ENCODE measurements at places on chromosomes 2 and 18. TPM values are rescaled to one million over a fixed set of nuclear protein-coding genes. Genes with fewer than 3 reads are reported as not detected.

Gene COLEC11
- total RNA-seq, result 0.84 TPM

Gene MEX3C
- 31.5 TPM for total RNA-seq

Gene OST4
- total RNA-seq, result 236 TPM

GRCh38 chr2:143960177-143960576 is 559.7 kb downstream of the ZEB2 start:
- no peak for DNase-seq

DNA sequence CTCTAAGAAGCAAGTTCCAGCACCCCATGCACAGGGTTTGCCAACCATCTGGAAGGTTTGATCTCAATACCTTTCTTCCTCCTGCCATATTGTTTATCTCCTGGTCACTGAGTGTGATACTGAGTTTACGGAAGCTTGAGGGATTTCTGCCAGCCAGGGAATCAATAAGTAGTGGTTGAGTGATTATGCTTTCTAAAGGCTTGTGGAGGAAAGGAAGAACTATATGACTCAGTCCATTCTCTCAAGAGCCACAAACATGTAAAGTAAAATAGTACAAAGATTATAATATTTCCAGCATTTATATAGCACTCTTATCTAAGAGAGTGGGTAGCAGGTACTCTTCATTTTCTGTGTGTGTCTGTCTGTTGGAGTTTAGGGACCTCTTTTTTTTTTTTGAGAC is 49.2 kb downstream of the SLC4A3 start:
- no peak for DNase-seq

DNA sequence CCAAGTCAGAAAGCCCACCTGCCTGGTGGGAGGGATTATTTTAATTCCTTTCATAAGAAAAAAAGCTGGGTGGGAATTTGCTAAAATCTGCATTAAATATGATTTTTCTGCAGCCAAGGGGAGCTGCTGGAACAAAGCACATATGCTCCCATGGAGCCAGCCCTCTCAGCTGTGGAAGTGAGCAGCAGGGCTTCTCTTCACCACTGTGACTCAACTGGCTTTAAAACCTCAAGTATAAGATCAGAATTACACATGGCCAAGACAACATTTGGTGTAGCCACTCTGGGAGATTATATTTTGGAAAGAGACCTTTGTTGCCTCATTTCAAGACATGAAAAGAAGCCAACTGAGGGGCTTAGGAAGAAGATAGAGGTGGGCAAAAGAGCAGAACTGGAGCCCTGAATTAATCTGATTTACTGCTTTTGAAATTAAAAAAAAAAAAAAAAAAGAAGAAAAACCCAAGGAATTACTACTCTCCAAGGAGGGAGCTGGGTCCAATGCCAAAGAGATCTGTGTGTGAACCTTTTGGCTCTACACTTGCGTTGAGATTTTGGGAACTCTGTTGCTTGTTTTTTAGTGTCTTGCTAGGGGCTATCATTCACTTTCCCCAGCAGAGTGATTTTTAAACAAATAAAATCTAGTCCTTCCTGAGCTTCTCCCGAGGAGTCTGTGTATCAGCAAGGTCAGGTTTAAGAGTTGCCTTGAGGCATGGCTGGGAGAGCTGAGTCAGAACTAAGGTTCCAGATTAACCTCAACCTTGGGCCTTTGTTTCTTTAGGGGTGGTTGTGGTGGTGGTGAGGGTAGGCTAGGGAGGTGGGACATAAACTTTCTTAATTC is 6.0 kb downstream of the LHCGR start:
- no peak for DNase-seq

DNA sequence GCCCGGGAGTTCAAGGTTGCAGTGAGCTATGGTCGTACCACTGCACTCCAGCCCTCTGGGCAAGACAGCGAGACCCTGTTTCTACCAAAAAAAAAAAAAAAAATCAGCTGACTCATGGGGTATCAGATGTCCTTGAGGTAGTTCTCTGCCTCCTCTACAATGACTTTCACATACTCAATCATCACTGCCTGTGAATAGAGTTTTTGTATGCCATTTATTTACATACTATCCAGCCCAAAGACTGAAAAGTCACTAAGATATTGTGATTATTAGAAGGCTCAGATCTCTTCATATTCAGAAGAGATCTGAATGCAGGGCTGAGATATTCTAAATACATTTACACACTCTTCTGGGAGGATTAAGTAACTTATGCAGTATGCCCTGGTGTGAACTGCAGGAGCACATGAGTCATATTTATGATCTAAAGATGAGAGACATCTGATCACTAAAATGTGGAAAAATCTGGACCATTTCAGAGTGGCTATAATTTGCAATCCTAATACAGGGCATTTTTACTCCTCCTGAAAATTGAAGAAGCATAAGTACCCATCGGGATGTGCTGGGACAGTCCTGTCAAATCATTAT is 38.9 kb downstream of the KLF7 start:
- DNase-seq, result no peak

GRCh38 chr2:42890791-42891355 is 98.5 kb upstream of the HAAO start:
- DNase-seq, result no peak

- no peak for DNase-seq
Observed at GRCh38 chr2:201966691-201967438, 66.8 kb upstream of the FZD7 start.

GRCh38 chr18:5622905-5623304 is 79.1 kb upstream of the EPB41L3 start:
- no peak for DNase-seq

Gene HOXD3
- total RNA-seq, result 0.56 TPM

DNA sequence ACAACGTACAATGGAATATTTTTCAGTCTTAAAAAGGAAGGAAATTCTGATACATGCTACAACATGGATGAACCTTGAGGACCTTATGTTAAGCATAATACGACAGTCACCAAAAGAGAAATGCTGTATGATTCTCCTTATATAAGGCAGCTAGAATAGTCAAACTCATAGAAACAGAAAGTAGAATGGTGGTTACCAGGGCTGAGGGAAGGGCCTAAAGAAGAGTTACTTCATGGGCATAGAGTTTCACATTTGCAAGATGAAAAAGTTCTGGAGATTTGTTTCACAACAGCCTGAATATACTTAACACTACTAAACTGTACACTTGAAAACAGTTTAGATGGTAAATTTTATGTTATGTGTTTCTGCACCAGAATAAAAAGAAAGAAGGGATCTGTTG is 113.3 kb downstream of the GALNT1 start:
- DNase-seq, result no peak

DNA sequence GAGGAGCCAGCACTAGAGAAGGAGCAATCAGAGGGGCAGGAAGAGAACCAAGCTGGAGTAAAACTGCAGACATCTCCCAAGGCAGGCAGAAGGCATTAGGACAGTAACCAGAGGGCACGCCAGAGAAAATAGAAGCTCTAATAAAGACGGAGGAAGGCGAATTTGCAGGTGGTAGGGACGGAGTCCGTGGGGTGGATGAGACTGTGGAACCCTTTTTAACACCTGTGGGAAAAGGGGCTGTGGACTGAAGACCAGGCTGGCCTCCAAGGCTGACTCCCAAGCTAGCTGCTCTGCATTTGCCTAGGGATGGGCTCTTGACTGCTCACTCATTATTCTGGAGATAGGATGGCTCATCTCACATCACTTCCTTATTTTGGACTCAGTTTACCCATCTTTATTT is 49.5 kb downstream of the SLC4A1AP start:
- no peak for DNase-seq

Gene FARP2
- 63.3 TPM for total RNA-seq

GRCh38 chr2:85911814-85912692 is 23.3 kb upstream of the ST3GAL5 start:
- DNase-seq, result peak; percentile 91

GRCh38 chr2:238821391-238821790 is 26.5 kb upstream of the TWIST2 start:
- DNase-seq, result no peak

GRCh38 chr2:201957091-201957490 is 76.6 kb upstream of the FZD7 start:
- DNase-seq, result no peak

Measured in lower leg skin (tissue), 4 donors.